ENCODE measurements at places on chromosomes 3 and 15.

DNA sequence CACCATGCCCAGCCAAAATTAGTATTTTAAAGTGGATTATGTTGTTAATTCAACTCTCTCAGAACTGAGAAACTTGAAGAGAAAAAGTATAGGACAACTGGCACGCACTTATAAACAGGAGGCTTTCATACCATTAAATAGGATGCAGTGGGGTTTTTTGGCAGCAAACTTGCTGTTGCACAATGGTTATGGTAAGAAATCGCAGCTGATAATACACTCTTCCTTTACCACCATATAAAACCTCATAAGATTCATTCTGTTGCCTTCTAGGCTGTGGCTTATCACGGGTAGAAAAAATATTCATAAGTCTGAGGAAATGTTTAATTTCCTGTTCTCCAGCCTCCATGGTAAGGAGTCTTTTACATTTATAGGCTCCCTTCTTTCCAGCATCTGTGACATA, 95.3 kb downstream of the TMCO5A start:
- no peak for DNase-seq

GRCh38 chr3:57951066-57951882, 56.9 kb upstream of the FLNB start:
- DNase-seq = no peak

- DNase-seq = no peak
These were observed 451.8 kb upstream of the NPAP1 start for GRCh38 chr15:24223739-24224138.

GRCh38 chr15:63497642-63498467, 6.5 kb upstream of the USP3 start:
- DNase-seq = peak; percentile 66

GRCh38 chr3:122099255-122099654, 44.1 kb downstream of the CD86 start:
- DNase-seq = no peak
